ENCODE measurements at places on chromosomes 11 and 22. TPM values are rescaled to one million over a fixed set of nuclear protein-coding genes. Genes with fewer than 3 reads are reported as not detected.

DNA sequence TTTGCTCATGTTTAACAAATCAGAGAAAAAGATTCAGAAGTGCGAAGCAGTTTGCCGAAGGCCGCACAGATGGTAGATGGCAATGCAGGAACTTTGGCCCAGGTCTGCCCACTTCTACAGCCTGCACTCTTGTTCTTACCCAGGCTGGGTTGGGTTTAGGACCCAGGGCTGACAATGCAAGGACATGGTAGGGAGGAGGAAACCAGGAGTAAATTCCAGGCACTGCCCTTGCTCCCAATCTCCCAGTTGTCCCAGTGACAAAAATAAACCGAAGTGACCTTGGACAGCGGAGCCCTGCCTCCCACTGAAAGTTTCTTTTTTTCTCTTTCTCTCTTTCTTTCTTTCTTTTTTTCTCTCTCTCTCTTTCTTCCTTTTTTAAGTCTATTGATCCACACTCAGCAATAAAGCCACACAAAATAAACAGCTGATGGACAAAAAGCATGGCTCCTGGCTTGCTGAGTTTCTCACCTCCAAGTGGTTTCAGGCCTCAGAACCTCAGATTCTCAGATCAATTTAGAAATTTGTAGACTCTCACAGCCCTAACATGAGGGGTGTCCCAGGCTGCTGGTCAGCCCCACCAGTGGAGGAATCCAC, 33.5 kb upstream of the FCHSD2 start:
- no peak for DNase-seq

- no peak for DNase-seq
These were observed 60.0 kb upstream of the NECTIN1 start for GRCh38 chr11:119788911-119789560.

- DNase-seq = no peak
These were observed 14.4 kb downstream of the C22orf42 start for GRCh38 chr22:32144496-32145274.

- DNase-seq = no peak
These were observed 54.8 kb upstream of the PHF21B start for GRCh38 chr22:45064313-45065278.

- no peak for DNase-seq
These were observed 96.1 kb upstream of the CD82 start for GRCh38 chr11:44469412-44469811.

DNA sequence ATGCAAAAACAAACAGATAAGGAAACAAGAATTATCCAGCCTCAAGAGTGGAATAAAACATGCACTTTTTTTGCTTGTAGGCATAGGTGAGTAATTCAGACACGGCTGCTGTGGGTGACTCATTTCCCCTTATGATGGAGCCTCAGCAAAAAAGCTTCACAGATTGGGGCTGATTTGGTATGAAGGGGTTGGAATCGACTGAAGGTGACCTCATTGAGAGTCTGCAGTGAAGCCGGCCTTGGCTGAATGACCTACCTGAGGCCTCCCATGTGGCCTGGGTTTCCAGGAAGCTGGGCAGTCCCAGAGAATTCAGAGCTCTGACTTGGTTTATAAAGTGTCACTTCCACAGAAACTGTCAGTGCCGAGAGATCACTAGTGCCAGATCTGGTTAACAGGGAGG, 34.2 kb upstream of the VPREB1 start:
- no peak for DNase-seq

The MRGPRX3 gene
- total RNA-seq = not detected

The LRRC4C gene
- not detected for total RNA-seq

DNA sequence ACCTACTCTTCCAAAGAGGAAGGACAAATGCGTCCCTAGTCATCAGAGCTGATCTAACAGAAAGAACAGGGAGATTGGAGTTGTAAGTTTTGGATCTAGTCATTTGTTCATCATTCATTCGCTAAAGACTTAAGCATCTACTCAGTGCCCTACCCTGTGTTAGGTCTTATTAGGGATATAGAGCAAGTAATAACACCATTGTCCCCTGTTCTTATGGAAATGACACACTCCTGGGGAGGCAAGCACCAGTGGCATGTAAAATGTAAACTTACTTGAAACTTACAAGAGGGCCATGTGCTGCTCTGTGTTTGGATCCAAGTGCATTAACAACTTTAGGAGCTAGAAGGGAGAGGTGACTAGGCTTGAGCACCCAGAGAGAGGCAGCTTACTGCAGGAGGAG, 61.9 kb downstream of the P4HA3 start:
- no peak for DNase-seq

- DNase-seq = no peak
These were observed 1262.7 kb downstream of the BRD1 start for GRCh38 chr22:48564995-48565394.

GRCh38 chr22:50705219-50705691, 32.6 kb downstream of the SHANK3 start:
- no peak for DNase-seq

DNA sequence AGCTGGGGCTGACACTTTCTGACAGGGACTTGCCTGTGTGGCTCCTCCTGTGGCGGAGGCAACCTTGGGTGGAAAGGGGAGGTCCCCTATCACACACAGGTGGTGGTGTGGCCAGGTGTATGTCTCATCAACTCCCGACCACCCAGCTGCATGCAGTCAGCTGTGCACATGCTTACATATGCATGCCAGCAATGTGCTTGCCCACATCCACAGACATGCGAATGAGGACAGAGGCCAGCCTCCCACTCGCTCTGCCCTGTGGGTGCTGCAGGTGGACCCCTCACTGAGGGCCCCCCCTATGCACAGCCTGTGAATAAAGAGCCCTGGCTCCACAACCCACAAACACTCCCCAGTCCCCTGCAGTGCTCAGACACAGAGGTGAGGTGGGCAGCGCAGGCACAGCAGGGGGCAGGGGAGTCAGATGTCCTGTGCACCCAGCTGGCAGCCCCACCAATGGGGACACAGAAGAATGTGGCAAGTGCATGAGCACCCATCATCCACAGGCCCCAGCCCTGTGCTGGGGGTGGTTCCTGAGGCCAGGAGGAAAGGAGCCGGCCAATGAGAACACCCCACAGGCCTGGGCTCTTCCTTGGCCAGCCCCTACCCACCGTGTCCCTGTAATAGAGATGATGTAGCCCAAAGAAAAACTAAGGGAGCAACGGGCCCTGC, 9.5 kb downstream of the GNB1L start:
- no peak for DNase-seq

The MYOD1 gene
- total RNA-seq = not detected

The TMEM9B gene
- 42.4 TPM for total RNA-seq

GRCh38 chr22:45831394-45831793, 145.6 kb downstream of the WNT7B start:
- no peak for DNase-seq

The PDGFB gene
- total RNA-seq = 8.9 TPM

GRCh38 chr11:17648528-17648927, 70.8 kb upstream of the MYOD1 start:
- no peak for DNase-seq

- no peak for DNase-seq
These were observed 144.0 kb downstream of the CRYBB2 start for GRCh38 chr22:25363474-25363873.

The C11orf24 gene
- 123 TPM for total RNA-seq

DNA sequence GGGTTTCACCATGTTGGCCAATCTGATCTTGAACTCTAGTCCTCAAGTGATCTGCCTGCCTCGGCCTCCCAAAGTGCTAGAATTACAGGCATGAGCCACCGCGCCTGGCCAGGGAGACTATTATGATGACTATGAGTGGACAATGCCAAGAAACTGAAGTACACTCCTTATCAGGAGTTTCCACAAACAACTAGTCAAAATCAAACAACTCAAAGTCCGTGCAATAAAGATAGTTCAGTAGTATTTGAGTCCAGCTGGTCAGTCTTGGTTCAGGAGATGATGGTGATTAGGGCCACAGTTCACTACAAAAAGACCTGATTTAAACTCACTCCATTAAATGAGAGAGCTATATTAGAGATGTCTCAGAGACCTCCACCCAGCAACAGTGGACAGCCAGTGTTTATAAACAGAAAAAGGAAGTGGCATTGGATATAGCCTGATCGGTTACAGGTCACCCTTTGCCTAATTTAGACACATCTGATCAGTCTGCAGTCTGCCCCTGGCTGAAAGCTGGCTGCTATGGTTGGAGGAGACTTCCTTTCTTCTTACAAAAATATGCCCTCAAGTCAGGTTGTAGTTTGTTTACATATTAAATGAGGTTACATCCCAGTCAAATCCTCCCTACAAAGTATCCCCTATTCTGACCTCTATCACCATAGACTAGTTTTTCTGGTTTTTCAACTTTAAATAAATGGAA, 17.0 kb downstream of the CD3E start:
- no peak for DNase-seq

DNA sequence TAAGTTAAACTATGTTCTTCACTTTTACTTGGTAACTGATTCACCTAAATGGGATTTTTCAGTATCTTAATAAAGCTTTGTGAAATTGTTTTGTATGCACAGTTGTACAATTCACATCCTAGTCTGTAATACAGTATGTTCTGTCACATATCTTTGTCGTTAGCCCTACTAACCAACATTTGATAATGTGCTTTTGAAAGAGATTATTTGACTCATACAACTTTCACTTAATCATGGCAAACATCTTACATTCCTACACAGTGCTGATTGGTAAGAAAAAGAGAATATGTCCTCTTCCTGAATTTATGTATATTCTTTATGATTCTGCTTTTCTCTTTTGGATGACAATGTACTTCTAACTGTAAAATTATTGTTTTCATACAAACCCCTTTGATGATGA, 234.5 kb downstream of the METTL15 start:
- DNase-seq = no peak

The APOA4 gene
- 14.3 TPM for total RNA-seq

The MAPK8IP1 gene
- 6.0 TPM for total RNA-seq

DNA sequence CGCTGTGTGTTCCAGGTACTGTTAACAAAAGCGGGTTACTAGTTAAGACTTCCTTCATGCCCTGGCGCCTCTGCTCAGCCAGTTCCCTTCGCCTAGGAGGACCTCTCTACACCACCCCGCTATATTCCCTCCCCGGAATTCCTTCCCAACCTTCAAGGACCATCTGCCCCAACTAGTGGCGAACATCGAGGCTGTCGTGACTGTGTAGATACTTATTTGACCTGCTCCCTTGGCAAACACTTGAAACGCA, 450 bp upstream of the BCL2L13 start:
- DNase-seq = no peak

The BATF2 gene
- total RNA-seq = 0.21 TPM

DNA sequence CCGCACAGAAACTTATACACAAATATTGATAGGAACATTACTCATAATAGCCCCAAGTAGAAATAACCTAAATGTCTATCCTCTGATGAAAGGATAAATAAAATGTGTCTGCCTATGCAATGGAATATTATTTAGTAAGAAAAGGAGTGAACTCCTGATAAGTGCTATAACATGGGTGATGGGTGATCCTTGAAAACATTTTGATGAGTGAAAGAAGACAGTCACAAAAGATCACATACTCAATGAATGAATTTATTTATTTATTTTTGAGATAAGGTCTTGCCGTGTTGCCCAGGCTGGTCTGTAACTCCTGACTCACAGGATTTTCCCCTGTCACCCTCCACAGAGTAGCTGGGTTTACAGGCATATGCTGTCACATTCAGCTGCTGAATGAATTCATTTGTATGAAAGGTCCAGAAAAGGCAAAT, 17.3 kb downstream of the RNF121 start:
- no peak for DNase-seq

The SYVN1 gene
- total RNA-seq = 229 TPM

The SC5D gene
- total RNA-seq = 18.8 TPM

DNA sequence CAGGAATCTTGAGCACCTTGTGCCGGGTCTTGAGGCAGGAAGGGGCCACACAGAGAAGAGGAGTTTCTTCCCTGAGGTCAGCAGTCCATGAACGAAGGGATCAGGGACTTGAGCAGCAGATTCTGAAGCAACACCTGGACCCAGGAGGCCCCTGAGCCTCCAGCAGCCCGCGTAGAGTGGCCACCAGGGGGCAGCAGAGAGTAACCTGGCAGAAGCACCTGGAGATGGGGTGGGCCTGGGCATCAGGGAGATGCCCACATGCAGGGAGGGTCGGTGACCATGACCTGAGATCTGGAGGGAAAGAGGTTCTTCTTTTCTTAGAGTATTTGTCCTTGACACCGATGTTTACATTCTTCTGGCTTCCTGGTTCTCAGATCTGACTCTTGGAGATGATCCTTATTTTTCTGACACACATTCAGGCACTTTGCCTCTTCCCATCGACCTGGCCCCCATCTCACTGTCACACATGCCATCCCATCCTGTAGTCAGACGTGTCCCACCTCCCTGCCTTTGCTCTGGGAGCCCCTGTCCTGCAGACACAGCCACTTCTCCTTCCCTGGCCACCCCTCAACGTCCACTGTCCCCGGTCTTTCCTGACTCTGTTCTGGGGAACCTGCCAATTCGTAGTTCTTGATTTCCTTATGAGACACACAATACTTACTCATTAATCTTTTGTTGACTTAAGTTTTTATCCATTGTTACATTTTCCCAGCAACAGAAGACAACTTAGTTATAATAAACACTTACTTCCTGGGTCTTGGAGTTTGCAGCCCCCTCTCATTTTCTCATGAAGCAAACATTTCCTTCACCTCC, 66.5 kb downstream of the GGTLC2 start:
- peak; percentile 65 for DNase-seq

DNA sequence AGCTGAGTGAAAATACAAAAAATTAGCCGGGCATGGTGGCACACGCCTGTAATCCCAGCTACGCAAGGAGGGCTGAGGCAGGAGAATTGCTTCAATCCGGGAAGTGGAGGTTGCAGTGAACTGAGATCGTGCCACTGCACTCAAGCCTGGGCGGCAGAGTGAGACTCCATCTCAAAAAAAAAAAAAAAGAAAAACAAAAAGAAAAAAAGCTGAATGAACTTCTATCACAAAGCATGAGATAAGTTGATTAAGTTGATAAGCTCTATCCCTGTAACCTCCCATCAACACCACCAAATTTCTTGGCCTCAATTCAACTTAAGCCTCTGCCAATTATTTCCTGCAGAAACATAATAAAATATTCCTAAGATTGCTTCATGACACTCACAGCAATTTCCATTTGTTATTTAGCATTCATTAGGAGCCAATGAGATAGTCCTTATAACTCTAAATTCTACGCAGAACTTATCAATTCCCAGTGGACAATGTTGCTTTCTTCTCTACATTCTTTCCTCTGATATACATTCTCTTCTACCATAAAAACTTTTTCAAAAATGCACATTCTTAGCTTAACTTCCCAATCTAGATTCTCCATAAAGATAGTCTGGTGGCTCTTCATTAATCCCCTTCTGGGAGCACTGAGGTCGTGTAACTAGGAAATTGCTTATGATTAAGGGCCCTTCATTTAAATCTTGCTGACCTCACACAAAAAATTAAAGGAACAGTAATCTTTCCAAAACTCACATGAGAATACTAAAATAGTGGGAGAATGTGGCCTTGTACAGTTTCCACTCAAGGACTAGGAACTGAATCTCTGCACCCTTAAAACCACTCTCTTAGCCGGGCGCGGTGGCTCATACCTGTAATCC, 2.9 kb downstream of the AMBRA1 start:
- DNase-seq = no peak

DNA sequence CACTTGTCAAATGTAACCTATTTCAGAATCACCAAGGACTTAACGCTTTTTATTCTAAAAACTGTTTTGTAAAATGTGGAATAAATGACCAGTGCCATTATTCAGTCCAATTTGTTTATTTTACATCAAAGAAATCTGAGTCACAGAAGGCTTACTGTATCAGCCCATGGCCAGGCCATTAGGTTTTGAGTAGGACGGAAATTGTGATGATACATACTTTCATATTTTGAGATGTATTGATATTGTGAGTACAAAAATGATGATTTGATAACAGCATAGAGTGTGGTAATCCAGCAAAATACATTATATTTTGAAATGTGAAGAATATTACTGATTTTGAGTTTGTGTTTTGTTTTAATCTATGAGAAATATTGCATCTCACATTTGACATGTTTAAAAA, 81.1 kb downstream of the PIWIL3 start:
- no peak for DNase-seq

GRCh38 chr11:43418197-43418596, 59.5 kb downstream of the TTC17 start:
- no peak for DNase-seq

Measured in ascending aorta (tissue), 2 donors.